NCI-H82 (cell line): ENCODE measurements at places on chromosomes 5 and 9.
A peak's percentile ranks its signal among the peaks of the same experiment; 100 is the strongest.

- DNase-seq = peak; percentile 64
Observed at GRCh38 chr9:764105-764524, 77.4 kb upstream of the DMRT1 start.

GRCh38 chr5:4208537-4208936 lies 612.9 kb downstream of the IRX1 start:
- no peak for DNase-seq

DNA sequence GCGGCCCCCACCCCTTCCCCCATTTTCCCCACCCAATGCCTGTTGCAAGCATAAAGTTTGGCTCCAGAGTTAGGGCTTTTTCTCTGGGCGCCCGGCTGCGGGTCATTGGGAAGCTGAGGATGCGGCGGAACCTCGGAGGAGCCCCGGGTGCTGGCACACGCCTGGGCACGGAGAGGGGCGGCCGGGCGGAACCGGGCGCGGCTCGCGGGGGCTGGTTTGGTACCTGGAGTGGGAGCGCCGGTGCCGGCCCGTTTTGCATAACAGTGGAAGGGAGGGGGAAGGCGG lies 1.2 kb downstream of the PPARGC1B start:
- DNase-seq = peak; percentile 68

DNA sequence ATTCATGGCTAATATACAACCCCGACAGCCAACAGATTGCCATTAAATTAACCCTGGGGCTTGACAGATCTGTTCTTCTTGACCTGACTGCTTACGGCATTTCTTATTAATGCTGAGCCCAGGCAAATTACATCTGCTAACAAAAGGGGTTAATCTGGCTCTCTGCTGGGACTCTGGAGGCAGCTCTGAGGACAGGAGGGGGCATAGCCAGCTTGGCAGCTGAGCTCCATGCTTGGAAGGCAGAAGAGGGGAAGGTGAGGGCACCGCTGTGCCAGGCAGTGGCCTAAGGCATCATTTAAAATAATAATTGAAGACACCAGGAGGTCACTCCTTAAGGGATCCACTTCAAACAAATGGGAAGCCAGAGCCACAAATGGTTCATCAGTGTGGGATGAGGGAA lies 126.0 kb upstream of the GPR151 start:
- DNase-seq = peak; percentile 69

- no peak for DNase-seq
Observed at GRCh38 chr5:116542619-116543018, 32.0 kb downstream of the SEMA6A start.
